ENCODE measurements at places on chromosomes 5 and 9.
A peak's percentile ranks its signal among the peaks of the same experiment; 100 is the strongest.

DNA sequence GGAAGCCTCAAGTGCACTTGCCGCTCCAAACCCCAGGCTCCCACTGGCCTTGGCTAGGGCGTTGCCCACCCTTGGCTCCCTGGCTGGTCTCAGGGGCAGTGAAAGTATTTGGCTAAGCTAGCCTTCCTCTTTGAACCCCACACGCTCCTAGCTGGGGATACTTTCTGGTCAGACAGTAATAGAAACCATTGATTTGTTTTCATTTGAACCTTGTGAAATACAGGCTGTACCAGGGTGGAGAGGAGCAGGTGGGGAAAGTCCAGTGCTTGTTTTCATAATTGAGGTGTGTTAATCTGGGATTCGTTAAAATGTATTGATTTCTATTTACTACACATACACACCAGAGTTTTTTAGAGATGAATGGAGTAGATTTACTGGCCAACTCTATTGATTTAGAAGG is 45.9 kb upstream of the TRMT10B start:
- DNase-seq = no peak

GRCh38 chr9:88462191-88462590 is 72.8 kb upstream of the NXNL2 start:
- no peak for DNase-seq

- DNase-seq = no peak
Observed at GRCh38 chr5:159915904-159916840, at the start of gene ADRA1B. Gene ADRA1B, plus strand, starts transcription at chr5:159916482. Its CDS starts 424 bp downstream, at chr5:159916906.

GRCh38 chr5:59035681-59036080 is 452.8 kb downstream of the RAB3C start:
- no peak for DNase-seq

- DNase-seq = no peak
Observed at GRCh38 chr5:96857454-96857853, 18.8 kb upstream of the ERAP2 start.

DNA sequence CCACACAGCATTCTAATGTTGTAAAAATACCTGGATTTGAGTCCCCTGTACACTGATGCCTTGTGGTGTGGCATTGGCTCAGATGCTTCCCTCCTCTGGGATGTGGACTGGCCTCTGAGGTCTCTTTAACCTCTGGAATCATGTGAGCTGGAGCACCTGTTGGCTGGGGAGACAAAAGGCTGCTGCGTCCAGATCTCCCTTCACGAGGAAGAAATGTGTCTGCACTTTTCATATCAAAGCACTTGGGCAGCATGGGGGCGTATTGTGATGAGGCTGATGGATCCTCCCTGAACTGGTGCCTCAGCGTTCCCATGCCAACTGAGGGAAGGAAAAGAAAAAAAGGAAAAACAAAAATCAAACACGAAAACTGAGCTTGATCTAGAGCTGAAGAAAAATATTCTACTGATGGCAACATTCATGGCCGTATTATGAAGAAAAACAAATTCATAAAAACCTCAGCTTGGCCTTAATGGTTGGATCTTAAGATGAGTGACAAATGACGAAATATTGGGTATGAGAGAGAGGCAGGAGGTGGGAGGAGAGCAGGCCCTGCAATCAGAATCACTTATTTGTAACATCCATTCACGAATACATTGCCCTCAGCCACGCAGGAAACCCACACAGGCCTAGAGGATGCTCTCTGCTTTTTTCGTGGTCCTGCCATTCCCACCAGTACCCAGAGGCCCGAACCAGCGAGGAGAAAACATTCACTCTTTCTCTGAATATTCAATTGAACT is 26.2 kb downstream of the GRIA1 start:
- no peak for DNase-seq

DNA sequence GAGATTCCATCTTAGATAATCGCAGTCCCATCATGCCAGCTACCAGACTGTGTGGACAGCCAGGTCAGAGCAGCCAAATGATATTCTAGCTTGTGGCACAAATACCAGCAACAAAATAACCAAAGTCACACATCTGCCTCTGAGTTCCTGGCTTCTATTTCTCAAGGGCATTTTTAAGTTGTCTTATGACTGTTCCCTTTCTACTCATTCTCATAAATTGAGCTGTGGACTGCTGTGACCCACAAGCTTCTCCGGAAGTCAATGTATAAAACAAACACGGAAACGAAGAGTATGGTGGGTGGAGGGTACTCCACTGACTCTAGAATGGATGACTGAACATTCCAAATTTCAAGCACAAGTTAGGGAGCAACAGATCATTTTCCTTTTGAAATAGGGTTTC is 43.9 kb downstream of the PDCD1LG2 start:
- no peak for DNase-seq

DNA sequence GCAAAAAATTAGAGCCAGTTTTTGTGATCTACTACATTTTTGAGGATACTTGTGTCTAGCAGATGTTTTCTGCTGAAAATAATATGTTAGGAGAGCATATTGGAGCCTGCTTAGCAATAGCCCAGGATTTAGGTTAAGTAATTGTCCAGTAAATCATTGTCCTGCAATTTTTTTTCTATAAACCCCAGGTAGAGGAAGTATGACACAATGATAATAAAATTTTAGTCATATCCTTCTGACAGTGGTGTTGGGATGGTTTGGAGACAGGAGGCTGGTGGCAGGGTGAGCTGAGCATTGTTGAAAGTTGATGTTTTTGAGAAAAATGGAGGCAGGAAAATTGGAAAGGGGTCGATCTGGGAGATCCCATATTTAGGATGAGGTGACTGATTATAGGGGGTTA is 3.5 kb downstream of the SNCAIP start:
- no peak for DNase-seq

DNA sequence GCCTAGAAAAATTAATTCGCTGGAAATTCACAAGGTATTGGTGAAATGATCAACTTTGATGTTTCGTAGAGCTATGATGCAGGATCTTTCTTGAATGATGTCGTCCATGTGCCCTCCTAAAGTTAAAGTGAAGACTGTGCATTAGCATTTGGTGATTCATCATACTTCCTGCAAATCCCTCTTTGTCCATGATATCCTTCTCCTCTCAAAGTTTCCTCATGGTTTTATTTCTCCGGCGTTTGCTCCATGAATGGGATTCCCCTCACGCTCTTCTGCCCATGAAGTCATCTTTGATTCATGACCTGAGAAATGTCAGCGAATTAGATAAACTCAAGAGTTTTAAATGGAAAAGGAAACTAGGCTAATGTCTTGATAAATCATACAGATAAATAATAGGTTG is 372.7 kb downstream of the PSAT1 start:
- DNase-seq = no peak

- no peak for DNase-seq
Observed at GRCh38 chr5:15827741-15828140, 327.8 kb downstream of the FBXL7 start.

- DNase-seq = no peak
Observed at GRCh38 chr9:18920141-18921084, 112.6 kb downstream of the SAXO1 start.

- DNase-seq = no peak
Observed at GRCh38 chr9:96022445-96023051, 147.1 kb downstream of the ERCC6L2 start.

GRCh38 chr5:173629628-173630027 is 13.2 kb upstream of the BOD1 start:
- no peak for DNase-seq

DNA sequence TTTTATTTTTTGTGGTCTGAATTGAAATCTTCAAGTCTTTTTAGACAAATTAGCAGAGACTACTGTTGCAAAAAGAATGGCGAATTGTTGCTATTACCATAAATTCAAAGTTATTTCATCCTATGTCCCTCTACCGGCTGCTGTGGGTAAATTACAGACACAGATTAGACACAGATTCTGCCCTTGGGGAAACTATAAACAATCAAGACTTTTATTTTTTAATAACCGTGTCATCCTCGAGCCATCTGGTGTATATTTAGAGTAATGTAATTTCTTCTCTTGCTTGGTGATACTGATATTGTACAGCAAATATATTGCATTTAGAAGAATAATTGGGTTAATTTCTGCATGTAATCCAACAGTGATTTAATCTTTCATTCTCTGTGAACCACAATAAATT is 228.0 kb upstream of the ADAMTSL1 start:
- no peak for DNase-seq

GRCh38 chr9:107953556-107954125 is 464.1 kb upstream of the KLF4 start:
- DNase-seq = no peak

DNA sequence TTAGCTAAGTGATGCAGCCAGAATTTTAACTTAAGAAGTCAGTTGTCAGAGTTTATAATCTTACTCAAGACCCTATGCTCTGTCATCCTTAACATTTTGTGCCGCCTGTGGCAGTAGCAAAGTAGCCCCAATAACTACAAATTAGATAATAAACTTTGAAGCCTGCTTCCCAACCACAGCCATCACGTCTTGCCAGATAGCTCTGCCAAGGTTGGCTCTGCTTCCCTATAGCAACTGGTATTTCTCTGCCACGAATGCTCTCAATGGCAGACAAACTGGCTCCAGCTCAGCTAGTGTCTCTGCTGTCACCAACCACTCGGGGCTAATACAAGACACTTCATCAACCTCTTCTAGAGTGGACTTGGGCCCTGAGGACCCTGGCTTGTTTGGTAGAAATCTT is 576.1 kb downstream of the CDH12 start:
- no peak for DNase-seq

DNA sequence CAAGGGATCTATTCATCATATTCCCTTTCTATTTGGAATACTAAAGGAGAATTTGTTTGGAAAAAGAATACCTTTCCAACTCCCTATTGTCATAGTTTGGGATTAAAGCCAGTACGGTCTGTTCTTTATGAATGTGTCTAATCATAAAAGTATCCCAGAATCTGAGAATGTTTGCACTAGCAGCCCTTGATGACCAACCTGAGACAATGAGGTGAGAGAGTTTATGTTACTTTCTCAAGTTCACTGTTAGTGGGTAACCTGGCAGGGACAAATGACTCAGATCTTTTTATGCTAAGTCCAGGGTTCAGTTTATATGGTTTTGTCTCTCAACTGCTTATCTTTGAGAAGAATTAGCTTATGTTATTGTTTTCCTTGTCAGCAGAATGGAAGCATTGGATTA is 25.3 kb upstream of the TLR4 start:
- no peak for DNase-seq

DNA sequence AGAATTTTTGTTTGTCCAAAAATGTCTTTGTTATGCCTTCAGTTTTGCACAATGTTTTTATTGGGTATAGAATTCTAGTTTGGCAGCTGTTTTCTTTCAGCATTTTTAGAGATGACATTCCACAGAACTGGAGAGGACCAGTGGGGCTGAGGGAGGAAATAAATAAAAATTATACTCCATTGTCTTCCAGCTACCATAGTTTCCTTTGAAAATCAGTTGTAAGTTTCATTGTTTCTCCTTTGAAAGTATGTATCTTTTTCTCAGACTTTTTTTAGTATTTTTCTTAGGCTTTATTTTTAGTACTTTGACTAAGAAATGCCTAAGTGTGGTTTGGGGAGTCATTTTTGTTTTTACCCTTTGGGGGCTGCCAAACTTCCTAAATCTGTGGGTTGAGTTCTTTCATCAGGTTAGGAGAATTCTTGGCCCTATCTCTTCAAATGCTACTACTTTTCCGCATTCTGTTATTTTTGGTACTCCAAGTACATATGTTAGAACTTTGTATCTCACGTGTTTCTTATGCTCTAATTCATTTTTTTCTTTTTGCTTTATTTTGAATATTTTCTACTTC is 15.2 kb upstream of the FBLL1 start:
- DNase-seq = no peak

DNA sequence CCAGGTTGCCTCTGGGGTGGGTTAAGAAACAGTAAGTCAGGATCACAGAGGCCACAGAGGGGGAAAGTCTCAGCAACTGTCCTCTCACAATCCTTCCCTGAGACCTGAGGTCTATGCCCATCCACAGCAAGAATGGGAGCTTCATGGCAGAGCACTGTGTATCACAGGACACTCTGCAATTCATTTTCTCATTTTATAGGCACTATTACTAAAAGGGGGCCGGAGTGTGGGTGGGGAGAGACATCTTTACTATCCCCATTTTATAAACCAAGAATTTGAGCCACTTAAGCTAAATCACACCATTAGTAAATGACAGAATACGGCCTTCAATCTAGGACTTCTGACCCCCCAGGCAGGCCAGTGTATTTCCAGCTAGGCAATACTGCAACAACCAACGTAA is 79.9 kb downstream of the LHFPL2 start:
- DNase-seq = no peak

GRCh38 chr9:104682642-104683041 is 11.7 kb upstream of the OR13D1 start:
- peak; percentile 30 for DNase-seq

GRCh38 chr9:93060746-93061259 is 2.3 kb downstream of the SUSD3 start:
- DNase-seq = no peak

- DNase-seq = no peak
Observed at GRCh38 chr5:127858116-127858784, 155.1 kb downstream of the CCDC192 start.

DNA sequence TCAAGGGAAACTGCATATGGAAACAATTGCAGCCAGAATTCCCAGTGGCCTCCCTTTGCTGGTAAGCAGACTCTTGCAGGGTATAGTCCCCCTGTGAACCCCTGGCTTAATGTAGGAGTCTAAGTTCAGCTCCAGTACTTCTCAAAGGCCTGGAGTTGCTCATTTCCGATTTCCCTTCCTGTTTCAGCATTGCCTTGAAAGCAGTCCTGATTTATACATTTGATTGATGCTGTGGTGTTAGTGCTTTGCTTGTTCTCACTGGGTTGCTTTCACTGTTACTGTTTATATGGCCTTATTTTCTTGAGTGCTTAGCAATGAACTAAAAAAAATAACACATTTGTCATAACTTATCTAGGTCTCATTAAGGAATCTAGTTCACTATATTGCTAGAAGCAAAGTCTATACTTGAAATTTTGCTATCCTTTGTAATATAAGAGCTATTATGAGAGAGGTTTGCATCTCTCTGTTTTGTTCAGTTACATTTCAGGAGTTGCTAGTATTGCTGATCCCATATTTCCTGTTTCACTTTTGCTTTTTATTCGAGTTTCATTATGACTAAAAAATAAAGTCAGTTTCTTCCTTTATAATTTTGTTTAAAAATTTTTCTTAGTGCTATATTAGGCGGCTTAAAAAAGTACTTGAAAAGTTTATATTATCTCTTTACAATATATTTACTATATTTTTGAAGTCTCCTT is 122.4 kb upstream of the NMUR2 start:
- DNase-seq = no peak

DNA sequence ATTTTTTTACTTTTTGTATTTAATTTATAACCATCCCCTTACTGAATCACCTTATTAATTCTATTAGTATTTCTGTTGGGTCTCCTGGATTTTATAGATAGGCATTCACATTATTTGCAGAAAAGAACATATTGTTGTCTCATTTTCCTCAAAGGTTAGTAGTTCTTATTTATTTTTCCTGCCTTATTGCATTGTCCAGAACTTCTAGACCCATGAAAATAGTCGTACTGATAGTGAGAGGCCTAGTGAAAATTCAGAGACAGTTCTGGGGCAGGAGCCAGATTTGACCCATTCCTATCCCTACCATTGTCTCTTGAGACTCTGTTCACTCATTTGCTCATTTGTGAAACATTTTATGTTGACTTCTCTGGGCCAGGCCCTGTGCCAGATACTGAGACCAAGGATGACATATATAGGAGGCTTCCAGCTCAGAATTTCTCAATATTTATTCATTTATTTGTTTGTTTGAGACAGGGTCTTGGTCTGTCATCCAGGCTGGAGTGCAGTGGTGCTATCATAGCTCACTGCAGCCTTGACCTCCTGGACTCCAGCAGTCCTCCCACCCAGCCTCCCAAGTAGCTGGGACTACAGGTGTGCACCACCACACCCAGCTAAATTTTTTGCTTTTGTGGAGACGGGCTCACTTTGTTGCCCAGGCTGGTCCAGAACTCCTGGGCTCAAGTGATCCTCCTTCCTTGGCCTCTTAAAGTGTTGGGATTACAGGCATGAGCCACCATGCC is 34.7 kb downstream of the COL27A1 start:
- no peak for DNase-seq

- DNase-seq = no peak
Observed at GRCh38 chr5:143231973-143232812, 171.3 kb downstream of the NR3C1 start.

All from NCI-H526 treated with DMSO at 0.1 percent for 48 hours (cell line).